Posterior vena cava (tissue), 2 donors: ENCODE measurements at places on chromosomes 6 and 20. TPM values are rescaled to one million over a fixed set of nuclear protein-coding genes. Genes with fewer than 3 reads are reported as not detected.

- no peak for DNase-seq
Observed at GRCh38 chr6:123788319-123788718, 15.3 kb upstream of the NKAIN2 start.

Gene DNAH8
- total RNA-seq, result 0.71 TPM

DNA sequence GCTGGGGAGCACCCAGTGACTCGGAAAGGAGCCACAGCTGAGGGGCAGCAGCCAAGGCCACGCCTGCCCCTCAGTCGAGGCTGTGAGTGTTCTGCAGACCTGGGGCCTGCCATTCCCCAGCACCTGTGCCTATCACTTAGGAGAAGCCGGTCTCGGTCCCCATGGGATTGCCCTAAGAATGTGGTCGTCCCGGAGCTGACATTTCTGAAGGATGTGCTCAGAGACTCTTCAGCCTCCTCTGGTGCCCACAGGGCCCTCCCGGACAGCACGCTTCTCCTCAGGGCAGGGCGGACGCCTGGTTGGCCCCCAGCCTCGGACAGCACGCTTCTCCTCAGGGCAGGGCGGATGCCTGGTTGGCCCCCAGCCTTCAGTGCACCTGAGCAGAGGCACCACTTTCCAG, 223.9 kb downstream of the ERMARD start:
- DNase-seq, result peak; percentile 67

Gene RFX6
- total RNA-seq, result not detected

DNA sequence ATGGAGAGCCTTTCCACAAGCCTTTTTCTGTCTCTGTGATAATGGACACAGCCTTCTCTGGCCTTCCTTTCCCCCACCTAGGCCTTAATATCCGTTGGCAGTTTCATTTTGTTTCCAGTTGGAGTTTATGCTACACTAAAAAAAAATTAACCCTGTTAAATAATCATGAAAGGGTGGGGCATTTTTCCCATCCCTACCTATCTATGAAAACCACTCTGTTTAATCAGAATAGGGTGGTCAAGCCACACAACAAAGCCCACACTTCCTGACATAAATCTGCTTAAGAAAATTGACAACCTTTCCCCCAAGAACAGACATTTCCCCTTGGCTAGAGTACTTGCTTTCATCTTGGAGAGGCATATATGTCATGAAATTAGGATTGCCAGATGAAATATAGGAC, 14.2 kb downstream of the TXLNB start:
- no peak for DNase-seq

Gene CRYBG1
- 4.6 TPM for total RNA-seq

Gene RAB44
- 0.33 TPM for total RNA-seq

Gene OR2J3
- total RNA-seq, result not detected

Gene RIPOR3
- total RNA-seq, result 11.2 TPM

- DNase-seq, result no peak
Observed at GRCh38 chr6:129133770-129134192, 250.8 kb downstream of the LAMA2 start.

Gene LPA
- not detected for total RNA-seq

DNA sequence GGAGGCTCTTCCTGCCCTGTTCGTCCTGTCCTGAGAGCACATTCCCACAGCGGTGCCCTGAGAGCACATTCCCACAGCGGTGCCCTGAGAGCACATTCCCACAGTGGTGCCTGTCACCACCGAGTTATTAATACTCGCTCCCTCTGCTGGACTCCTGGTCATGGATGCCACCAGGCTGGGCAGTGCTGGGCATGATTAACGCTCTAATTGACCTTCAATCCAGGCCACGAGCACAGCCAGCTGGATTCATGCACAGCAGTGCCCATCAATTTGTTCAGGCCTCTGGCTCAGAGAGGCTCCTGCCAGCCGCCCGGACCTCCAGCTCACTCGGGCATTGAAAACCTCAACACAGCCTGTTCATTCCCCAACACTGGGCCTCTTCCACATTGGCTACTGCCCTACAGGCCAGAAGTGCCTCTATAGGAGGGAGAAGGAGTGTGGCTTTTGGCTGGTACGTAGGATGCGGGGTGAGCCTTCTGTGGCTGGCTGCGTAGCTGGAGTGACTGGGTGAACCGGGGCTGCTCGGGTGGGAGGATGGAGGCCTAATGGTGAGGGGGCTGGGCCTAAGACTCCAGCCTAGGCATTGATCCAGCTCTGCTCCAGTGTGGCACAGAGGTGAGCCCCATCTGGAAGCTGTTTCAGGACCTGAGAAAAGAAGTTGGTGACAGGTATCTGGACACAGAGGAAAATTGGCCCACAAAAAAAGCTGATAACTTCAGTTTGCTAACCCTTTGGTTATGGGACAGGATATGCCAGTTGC, 9.3 kb downstream of the IP6K3 start:
- no peak for DNase-seq

- DNase-seq, result no peak
Observed at GRCh38 chr20:8401556-8401955, 269.5 kb downstream of the PLCB1 start.

- no peak for DNase-seq
Observed at GRCh38 chr20:2323051-2323450, 27.2 kb downstream of the TGM3 start.

- DNase-seq, result no peak
Observed at GRCh38 chr6:139920027-139920775, 545.8 kb upstream of the CITED2 start.

Gene MACROD2
- total RNA-seq, result 15.5 TPM

DNA sequence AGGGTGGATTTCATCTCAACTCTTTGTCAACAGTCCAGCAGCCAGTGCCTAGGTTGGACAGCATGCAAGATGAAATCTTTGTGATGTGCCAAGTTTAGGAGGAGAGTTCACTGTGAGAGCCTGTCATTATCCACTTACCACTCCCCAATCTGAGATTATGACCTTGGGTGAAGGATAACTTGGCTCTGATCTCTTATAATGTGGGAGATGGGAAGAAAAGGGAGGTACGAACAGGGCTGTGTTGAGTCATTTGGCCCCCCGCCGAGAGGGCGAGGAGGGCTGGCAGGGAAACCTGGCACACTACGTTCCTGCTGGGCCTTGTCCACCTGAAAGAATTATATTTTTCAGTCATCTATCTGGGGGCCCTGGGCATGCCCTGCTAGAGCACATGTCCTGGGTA, 35.8 kb downstream of the LAMA4 start:
- peak; percentile 82 for DNase-seq

Gene SLC35F1
- total RNA-seq, result 1.2 TPM

- no peak for DNase-seq
Observed at GRCh38 chr6:16716321-16716858, 44.9 kb downstream of the ATXN1 start.

DNA sequence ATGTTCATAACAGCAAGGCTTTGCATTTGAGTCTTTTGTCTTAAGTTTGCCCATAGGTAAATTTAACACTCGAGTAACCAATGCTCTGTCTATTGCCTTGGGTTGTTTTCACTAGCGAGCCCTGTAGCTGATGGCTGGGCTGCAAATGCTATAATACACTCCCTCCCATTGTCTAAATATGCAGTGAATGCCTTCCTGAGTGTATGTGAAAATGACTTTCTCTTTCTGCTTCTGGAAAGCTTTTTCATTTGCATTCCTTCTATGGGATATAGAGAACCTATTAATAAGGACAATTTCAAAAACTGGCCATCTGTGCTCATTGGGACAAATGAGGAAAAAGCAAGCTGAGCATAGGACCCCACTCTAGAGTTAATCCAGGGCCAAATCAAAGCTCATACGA, 156.5 kb upstream of the FBXL4 start:
- no peak for DNase-seq

Gene TGM2
- total RNA-seq, result 442 TPM

Gene PCIF1
- total RNA-seq, result 27.3 TPM

- no peak for DNase-seq
Observed at GRCh38 chr6:80543598-80544222, 437.2 kb downstream of the BCKDHB start.

- DNase-seq, result no peak
Observed at GRCh38 chr6:37316071-37316470, 37.7 kb upstream of the RNF8 start.

Gene FAM217A
- total RNA-seq, result not detected

Gene RIPPLY2
- not detected for total RNA-seq

- no peak for DNase-seq
Observed at GRCh38 chr6:152783217-152783878, 32.8 kb downstream of the VIP start.

DNA sequence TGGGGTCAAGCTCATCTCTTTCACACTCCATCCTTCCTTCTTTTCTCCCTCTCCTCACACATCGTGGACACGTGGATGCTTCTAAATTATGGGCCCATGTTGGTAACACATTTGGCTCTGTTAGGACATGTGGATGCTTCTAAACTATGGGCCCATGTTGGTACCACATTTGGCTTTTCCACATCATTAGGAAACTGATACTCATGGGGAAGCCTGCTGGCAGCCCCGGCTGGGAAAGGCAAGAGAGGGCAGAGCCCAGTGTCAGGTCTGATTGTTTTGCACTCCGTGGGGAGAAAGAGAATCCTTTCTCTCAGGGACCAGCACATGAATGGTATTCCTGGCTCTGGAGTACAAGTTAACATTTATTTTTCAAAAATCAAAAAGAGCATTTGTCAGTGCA, 4.0 kb upstream of the CST1 start:
- DNase-seq, result no peak

GRCh38 chr20:50717974-50718761, 13.2 kb upstream of the PARD6B start:
- DNase-seq, result peak; percentile 28

Gene RSPO3
- 101 TPM for total RNA-seq

- DNase-seq, result no peak
Observed at GRCh38 chr20:38090061-38090460, 56.5 kb downstream of the RPRD1B start.

Gene UBE2C
- total RNA-seq, result 0.79 TPM

Gene FNDC1
- 2.8 TPM for total RNA-seq

DNA sequence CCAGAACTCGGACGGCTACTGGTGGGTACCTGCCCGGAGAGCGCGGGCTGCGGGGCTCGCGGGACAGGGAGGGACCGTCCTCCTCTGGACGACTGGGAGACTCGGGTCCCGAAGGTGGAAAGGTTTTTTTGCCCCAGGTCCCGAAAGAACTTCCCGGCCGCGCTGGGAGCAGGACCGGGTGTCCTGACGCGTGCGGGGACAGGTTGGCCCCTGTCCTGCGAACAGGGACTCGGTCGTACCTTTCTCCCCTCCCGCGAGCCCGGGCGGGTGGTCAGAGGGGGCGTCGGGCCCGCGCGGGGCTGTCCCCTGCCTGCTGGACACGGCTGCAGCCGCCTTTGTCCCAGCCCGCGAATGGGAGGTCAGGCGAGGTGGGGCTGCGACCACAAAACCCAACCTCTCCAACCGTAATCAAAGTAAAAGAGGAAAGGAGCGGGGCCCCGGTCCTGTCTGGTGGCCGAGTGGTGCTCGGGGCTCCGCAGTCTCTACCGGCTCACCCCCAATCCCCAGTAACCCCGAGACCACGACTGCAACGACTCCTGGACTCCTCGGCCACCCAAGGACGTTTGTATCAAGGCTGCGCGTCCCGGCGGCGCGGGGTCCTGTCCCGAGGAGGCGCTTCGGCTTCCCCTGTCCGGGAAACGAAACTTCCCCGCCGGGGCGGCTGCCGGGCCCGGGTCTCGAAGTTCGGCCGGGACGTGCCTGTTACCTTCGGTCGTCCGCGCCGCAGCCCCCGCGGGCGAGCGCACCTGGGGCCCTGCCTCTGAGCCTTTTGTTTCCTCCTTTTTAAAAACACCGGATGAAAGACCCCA, 798 bp downstream of the DSP start:
- DNase-seq, result peak; percentile 83

Gene PSORS1C1
- 2.1 TPM for total RNA-seq

GRCh38 chr20:64131406-64131805, 24.0 kb upstream of the NPBWR2 start:
- DNase-seq, result peak; percentile 64

GRCh38 chr6:108748055-108748454, 100.2 kb upstream of the ARMC2 start:
- DNase-seq, result no peak

Gene FAM83C
- total RNA-seq, result not detected

DNA sequence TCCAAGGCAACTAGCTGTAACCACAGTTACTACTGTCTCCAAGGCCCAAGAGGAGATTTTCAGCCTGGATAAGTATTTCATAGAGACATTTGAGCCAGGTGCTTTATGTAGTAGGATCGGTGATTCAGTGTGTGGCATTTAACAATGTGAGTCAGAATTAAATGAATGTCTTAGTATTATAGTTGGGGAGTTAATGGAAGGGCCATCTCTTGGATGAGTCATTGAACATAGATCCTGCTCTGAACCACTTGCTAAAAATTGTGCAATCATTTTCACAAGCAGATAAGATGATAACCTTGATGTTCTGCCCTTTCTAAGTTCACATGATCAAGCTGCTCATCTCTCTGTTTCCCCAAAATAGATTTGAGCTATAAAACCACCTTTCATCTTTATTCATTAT, 668.9 kb upstream of the CITED2 start:
- DNase-seq, result no peak

DNA sequence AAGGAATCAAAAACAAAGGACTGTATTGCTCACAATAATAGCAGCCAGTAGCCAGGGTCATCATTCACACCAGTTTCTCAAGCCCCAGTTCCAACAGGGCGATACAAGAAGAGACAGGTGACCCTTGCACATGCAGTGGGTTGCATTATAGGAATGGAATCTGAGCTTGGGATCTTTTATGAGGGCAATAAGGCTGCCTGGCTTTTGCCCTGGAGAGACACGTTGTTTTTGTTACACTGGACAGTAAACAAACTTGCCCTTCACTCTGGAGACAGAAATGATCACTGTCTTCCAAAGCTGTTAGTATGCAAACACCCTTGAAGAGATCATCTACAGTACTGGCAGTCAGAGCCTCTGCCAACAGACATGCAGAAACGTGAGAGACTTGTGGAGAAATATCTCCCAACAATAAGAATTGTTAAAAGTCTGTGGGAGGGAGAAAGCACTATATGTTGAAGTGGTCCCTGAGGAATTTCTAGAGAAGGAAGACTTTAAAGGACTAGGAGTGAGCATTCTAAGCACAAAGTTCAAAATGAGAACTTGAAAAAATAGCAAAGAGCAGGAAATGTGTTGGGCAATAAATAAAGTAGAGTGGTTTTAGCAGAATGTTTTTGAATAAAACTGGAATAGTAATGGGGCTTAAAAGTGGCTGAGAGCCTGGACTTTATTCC, 6.2 kb upstream of the COL12A1 start:
- no peak for DNase-seq

DNA sequence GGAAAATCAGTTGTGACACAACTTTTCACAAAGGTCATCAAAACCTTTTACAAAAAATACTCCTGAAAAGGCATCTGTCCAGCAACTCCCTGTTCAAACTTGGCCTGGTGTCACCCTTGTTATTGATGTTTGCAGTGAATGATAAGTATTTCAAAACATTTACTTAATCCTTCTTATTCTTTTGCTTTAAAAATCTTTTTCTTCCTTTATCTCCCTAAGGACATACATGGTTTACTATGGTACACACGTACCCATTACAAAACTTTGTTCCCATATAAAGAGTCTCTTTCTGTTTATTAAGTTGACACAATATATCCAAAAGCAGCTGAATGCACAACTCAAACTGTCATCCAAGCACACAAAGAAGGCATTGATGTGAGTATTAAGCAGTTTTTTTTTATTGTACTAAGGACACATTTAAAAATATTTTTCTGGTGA, 17.5 kb downstream of the GSTA2 start:
- no peak for DNase-seq

Gene CALHM6
- 5.4 TPM for total RNA-seq
